Left hindlimb (tissue), 1 donor: ENCODE measurements at places on chromosomes 12 and 14.

GRCh38 chr14:76961631-76962302 lies 66.7 kb downstream of the IRF2BPL start:
- DNase-seq, result peak; percentile 88

- no peak for DNase-seq
Observed at GRCh38 chr12:72264548-72265175, 7.5 kb upstream of the TRHDE start.

GRCh38 chr12:26929590-26929989 lies 8.2 kb downstream of the INTS13 start:
- DNase-seq, result no peak

GRCh38 chr12:64240781-64241180 lies 18.7 kb upstream of the KICS2 start:
- no peak for DNase-seq

- no peak for DNase-seq
Observed at GRCh38 chr14:91419044-91419397, 1.4 kb upstream of the CCDC88C start.

GRCh38 chr14:64095620-64096019 lies 198.6 kb downstream of the ESR2 start:
- no peak for DNase-seq

GRCh38 chr12:128966203-128966810 lies 113.0 kb downstream of the GLT1D1 start:
- no peak for DNase-seq

DNA sequence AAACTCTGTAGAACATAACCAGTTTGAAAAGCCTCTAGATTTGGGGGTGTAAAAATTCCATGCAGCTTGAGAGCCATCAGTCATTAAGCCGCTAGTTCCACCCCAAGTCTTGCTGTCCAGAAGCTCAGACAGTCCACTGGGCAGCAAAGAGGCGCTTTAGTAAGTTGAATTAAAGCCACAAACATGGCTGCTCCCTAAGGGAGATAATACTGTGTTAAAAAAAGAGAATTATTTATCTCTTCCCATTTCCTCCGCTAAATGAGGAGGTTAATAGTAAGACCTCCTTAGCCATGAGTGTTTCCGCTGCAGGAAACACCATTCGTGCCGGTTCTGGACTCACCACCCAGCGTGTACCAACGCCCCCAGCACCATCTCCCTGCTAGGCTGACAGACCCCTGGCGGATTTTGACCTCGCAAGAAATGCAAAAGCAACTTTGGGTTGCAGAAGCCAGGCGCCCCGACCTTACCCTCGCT lies 536 bp downstream of the TM7SF3 start:
- no peak for DNase-seq

DNA sequence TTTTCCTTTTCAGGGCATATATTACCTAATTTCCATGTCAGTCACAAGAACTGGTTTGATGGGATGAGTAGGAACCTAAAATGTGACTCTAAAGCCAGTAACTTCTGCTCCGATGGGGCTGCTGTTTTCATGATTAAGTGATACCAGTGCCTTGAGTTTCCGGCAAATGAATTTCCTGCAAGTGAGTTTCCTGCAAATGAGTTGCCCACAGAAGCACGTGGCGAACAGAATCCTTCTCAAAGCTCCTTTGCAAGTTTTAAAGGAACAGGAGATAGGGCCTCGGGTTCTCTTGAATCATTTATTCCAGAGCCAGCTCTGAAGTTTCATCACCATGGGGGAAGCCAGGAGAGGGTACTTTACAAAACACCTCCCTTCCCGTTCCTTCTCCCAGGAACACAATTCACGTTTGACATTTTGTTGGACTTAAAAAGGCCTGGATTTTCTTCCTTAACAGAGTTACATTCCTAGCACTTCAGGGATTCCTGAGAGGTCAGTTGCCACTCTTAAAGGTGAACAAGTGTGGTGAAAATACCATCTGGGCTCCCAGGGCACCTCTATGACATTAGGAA lies 2.2 kb upstream of the PPTC7 start:
- DNase-seq, result no peak

GRCh38 chr12:3631759-3632158 lies 121.2 kb downstream of the CRACR2A start:
- DNase-seq, result no peak

DNA sequence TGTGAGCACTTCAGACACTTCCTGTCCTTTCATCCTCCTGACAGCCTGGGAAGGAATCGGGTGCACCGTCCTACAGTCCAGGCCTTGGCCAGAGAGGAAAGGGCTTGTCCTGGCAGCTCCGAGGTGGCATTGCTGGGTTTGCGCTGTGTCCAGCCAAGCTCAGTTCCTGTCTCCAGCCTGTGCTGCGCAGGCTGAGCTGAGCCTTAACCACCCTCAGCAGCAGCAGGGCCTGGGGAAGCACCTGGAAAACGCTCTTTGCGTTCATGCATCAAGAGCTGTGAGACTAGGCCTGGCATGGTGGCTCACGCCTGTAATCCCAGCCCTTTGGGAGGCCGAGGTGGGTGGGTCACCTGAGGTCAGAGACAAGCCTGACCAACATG lies 33.7 kb upstream of the EML1 start:
- no peak for DNase-seq

- no peak for DNase-seq
Observed at GRCh38 chr14:35365130-35366055, 39.2 kb downstream of the NFKBIA start.

DNA sequence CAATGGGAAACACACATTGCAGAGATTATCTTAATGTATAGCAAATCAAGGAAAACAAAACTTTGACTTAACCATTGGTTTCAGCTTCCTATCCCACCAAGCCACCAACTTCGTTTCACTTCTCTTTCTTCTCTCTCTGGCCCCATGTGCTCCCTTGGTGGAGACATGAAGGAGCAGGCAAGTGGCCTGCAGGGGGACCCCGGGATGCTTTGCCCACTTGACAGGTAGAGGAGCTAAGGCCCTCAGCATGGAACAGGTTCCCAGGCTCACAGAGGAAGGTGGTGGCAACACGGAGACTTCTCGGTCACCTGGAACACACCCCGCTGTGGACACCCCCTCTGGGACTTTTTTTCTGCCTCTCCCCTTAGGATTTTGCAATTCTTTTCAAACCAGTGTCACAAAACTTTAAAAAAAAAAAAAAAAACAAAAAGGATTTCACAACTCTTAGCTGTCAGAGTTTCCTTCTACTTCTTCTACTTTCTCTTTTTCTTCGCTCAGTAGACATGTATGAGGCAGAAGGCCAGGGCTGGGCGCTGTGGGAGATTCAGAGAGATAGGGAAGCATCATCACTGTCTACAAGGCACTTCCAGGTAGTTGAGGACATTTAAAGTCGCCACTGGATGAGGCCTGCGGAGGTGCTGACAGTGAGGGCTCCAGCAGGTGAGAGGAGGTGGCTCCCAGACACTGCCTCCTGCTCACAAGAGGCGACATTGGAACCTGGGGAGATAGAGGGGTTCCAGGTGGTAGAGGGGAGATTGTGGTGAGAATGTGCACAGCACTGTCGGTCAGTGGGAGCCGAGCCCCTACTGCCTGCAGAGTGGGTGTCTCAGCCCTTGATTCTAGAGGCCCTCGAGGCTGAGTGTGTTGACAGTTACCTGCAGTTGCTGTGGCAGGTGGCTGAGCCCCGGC lies 119.6 kb downstream of the GCH1 start:
- no peak for DNase-seq

DNA sequence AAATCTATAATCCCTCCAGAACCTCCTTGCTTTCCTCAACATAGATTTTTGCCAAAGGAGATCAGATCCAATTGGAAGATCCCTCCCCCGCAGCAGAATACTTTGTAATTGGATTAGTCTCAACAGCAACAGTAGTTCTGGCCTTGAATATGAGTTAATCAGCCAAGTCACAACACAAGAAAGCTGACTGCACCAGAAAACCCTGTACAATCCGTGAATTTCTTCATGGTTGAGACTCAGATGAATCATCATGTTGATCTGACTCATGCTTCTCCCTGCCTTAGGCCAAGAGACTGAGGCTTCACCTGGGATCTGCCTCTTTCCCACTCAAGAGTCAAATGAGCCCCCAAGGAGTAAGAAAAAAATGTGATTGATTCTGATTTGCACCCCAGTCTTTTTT lies 3.0 kb upstream of the METTL17 start:
- DNase-seq, result no peak

- no peak for DNase-seq
Observed at GRCh38 chr12:4584896-4585295, 22.9 kb downstream of the DYRK4 start.

- no peak for DNase-seq
Observed at GRCh38 chr12:6092784-6093722, 31.4 kb downstream of the VWF start.

DNA sequence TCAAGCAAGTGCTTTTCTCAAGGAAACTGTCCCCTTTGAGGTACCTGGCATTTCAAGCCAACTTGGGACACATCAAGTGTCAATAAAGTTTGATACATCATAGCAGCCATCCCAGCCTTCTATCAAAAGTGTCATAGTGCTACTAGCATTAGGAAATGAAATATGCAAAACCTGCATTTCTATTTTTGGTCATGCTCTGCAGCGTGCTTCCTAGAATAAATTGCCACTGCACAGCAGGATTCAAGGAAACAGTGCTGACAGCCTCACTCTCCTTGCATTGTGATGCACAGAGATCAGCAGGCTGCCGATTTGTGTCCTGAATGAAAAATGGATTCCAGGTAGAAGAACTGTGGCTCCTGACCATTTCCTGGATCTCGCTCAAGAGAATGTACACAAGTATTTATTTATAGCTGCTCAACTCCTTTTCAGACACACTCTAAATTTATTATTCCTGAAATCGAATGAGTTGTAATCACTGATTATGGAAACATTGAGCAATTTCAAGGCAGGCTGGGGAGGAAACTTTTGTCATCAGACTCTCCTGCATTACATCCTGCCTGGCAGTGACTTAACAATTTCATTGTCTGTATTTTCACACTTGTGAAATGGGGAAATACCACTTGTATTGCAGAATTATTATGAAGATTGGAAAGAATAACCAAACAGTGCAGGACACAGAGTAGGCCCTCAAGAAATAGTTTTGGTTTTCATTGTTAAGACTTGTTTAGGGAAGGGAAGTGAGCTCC lies 120.9 kb downstream of the SLC38A6 start:
- DNase-seq, result no peak

DNA sequence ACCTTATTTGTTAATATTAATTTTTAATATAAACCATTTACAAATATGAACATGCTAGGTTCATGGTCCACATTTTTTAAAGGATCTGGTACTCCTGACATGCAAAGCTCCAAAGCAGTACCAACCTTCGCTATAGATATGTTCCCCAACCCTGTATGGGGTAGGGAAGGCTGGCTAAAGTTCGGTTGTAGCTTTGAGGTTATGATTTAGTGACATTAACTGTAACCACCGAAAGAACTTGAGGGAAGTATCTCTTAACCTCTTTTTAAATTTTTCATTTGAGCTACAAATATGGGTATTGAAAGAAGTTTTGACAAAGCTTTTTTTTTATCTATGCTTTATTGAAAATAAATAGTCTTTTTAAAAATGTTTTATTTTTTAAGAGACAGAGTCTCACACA lies 115.5 kb downstream of the DYRK2 start:
- DNase-seq, result no peak

- DNase-seq, result no peak
Observed at GRCh38 chr12:65875640-65876071, 51.4 kb downstream of the HMGA2 start.

DNA sequence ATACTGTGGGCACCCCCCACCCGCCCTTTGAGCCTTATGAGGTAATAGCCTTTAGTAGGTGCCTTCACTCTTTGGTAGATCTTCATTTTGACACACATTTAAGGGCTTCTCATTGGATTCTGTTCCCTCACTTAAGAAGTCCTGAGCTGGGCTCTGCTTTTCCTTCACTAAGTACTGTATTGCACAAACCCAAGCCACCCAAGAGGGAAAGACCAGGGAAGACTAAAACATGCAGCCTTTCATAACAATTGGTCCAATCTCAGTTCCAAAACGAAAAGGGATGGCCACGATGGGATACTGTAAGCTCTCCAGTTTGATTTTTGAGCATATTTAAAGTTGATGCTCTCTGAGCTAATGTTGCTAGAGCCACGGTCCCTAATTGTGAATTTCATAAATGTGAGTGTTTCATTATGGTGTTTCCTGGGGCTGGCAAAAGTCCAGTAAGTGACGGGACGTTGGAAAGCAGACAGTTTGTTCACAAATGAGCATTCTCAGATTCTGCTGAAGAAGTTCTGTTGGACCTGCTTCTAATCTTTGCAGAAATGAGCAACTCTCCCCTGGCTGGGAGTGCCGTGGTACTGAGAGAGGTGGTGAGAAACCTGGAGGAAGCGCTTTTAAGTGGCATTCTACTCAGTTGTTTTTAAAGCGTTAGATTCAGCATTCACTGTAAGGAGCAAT lies 9.4 kb downstream of the SSPN start:
- DNase-seq, result no peak

GRCh38 chr12:62267480-62267879 lies 7.3 kb downstream of the USP15 start:
- no peak for DNase-seq

DNA sequence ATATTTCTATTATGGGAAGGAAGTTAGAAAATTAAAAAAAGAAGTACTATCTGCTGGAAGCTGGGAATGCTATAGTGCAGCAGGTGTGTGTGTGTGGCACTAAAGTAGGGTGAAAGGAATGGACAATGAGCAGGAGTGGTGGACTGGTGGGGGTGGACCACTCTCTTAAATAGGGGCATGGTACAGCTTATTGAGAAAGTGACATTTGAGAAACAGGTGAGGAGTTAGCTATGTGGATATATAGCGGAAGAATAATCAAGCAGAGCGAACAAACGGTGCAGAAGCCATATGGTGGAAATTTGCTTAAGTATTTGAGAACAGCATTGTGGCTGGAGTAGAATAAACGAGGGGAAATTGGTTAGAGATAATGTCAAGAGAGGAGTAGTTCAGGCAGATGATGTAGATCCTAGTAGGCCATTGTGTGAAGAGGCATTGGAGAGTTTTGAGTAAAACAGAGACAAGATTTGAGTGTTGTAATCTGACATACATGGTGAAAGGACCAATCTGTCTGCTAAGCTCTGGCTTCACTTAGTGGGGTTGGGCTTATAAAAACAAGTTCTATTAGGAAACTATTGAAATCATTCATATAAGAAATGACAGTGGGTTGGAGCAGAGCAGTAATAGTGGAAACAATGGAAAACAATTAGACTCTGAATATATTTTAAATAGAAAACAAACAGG lies 149.2 kb upstream of the SYT10 start:
- DNase-seq, result no peak
